ENCODE measurements at places on chromosomes 7 and 10.
A peak's percentile ranks its signal among the peaks of the same experiment; 100 is the strongest.

DNA sequence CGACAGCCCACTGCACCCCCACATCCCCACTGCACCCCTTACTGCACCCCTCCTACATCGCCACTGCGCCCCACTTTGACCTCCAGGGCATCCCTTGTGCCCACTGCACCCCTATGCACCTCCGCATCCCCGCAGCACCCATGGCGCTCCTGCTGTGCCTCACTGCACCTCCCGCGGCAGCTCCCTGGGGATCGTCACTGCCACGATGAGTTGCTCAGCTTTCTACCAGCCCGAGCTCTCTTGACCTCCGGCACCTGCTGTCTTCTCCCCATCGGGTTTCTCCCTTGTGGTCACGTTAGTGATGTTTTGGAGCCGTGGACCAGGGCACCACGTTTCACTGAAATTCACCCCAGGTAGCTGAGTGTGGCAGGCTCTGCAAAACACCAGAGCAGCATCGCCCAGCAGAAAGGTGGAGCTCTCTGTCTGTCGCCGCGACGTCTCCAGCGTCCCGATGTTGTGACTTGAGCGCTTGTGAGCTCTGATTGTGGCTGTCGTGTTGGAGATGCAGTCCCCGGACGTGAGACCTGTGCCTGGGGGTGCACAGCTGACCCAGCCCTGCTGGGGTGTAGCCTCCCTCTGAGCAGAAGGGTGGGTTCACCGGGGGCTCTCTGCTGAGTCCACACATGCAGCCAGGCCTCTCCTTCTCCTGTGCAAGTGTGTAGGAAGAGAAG lies 147.7 kb downstream of the DNAJB6 start:
- DNase-seq: no peak

DNA sequence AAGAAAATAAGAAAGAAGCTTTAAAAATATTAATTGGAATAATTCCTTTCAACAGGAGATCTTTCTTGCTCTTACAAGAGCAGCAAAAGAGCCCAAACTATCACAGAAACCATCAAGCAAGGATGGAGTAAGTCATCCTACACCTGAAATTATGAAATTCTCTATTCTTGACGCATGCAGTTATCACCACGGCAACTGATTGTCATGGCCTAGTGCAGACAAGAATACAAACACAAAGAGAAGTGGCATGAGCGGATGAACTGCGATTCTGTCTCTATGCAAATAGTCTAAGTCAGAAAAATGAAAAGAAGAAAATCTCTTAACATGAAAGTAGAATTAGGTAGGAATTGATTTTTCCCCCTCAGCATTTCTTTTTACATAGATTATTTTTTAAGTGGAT lies 54.8 kb upstream of the SLC35B4 start:
- no peak for DNase-seq

- peak; percentile 69 for DNase-seq
These were observed 182.2 kb downstream of the PHF14 start for GRCh38 chr7:11155883-11156282.

- no peak for DNase-seq
These were observed 8.8 kb upstream of the SFTPA1 start for GRCh38 chr10:79601939-79602338.

DNA sequence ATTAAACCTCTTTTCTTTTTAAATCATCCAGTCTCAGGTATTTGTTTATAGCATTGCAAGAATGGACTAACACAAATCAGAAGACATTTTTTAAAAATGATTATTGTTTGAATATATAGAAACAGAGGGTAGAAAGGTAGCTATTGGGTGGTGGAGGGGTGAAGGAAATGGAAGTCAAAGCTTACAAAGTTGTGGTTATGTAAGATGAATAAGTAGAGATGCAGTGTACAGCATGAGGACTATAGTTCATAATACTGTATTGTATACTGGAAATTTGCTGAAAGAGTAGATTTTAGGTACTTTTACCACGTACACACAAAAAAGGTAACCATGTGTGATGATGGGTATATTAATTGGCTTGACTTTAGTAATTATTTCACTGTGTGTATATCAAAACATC lies 144.0 kb upstream of the FAM3C start:
- no peak for DNase-seq

DNA sequence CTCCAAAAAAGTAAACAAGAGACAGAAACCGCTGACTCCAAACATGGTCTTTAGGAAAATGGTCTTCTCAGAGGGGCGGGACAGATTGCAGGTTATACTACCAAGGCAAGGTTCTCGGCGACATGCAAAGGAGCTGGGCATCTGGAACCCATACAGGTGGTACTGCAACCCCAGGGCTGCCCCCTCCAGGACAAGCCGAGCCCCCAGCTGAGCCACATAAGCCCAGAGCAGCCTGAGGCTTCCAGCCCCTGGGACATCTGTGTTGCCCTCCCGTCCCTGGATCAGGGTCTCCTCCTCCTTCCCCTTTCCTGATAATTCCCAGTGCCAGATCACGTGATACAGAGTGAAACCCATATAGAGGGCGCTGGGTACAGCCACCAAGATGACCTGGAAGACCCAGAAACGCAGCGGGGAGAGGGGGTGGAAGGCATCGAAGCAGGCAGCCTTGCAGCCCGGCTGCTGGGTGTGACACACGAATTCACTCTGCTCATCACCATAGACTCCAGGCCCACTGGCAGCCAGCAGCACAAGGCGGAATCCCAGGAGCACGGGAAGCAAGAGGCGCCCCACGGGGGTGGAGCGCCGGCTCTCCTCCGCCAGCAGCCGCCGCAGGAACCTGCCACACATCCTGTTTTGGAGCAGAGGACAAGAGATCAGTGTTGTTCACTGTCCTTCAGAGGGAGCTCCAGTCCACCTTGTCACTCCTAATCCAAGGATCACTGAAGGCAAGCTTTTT lies at the start of gene GJC3:
TSS of gene GJC3 (minus strand) at position 627 of the 736 bp plus-strand sequence. CDS start at position 627, 0 bp downstream.
- peak; percentile 23 for DNase-seq

DNA sequence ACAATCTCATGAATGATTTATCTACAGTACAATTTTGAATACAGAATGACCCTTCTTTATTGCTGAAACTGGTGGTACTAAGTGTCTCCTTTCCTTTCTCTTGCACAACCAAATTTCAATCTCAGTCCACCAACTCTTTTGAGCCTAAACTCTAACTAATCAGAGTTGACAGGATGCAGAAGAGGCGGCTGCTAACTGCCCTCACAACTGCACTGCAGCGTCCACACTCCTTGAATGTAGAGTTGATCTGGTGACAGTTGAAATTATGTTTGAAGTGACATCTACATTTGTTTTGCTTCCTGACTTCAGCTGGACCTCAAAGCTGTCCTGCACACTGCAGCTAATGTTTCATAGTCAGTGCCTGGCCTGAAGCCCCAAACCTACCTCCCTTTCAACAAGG lies 139.6 kb downstream of the ZMYND11 start:
- no peak for DNase-seq

- no peak for DNase-seq
These were observed 369.6 kb downstream of the AUTS2 start for GRCh38 chr7:69967689-69968450.

DNA sequence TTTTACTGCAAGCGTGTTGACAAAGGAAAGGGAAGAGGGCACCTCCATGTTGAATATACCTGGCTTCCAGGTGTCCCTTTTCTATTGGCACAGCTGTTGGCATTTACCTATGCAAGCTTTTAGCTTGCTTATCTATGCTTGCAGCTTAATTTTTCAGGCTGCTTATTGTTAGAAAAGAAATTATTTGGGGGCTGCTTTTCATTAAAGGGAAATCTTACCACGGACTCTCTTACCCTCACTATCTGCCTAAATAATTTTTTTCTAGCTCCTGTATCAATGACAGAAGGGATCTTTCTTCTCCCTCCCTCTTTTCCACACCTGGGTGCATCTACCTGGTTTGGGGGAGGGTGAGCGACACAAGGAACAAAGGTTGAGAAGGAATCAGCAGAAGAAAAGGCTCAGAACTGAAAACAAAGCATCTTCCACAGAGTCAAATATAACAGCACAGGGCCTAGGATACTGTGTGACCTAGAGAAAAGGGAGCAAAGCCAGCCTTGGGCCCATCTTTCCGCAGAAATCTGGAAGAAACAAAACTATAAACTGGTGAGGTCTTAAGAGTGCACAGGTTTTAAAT lies 15.2 kb upstream of the GJC3 start:
- DNase-seq: no peak

DNA sequence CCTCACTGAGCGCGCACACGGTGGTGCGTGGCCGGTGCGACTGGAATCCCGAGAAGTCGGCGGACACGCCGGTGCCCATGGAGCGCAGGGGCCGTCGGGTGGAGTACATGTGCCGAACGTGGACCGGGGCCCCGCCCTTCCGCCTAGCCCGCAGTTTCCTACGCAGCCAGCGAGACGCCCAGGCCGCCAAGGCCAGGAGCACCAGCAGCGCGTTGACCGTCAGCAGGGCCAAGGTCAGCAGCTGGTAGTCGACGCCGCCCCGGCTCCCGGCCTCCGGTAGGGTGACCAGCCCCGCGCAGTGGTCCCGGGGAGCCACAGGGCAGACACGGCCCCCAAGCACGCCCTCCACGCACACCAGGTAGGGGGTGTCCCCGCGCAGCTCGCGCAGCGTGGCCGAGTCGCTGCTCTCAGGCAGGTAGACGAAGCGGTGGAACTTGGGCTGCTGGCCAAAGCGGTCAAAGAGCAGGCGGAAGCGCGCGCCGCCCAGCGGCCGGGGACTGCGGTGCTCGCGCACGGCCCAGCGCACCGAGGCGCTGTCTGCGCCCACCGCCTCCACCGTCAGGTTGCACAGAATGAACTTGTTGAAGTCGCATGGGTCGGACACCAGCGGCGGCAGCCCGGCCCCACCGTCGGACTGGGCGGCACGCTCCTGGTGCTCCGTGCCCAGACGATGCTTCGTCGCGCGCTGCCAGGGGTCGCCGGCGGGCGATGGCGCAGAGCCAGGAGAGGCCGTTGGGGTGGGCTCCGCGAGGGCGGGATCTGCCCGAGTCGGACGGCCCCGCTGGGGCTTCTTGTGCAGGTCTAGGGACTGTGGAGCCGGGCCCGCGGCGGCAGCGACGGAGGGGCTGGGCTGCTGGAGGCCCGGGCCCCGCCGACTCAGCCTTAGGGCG lies 2.2 kb downstream of the TRIL start:
- DNase-seq: no peak

DNA sequence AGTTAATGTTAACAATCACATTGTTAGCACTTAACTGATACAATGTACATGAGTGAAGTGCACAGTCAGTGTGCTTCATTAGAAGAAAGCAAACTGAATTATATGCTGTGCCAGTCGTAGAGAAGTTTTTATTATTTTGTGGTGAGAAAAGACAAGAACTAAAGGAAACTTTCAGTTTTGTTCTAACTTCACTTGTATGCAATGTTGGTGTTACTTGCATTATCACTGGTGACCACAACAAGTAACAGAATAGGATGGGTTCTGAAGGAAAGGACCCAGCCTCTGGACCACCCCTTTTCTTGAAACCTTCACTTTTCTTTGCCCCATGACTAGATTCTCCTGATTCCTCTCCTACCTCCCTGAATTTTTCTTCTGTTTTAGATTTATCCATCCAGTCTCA lies 123.3 kb upstream of the GAD2 start:
- no peak for DNase-seq

DNA sequence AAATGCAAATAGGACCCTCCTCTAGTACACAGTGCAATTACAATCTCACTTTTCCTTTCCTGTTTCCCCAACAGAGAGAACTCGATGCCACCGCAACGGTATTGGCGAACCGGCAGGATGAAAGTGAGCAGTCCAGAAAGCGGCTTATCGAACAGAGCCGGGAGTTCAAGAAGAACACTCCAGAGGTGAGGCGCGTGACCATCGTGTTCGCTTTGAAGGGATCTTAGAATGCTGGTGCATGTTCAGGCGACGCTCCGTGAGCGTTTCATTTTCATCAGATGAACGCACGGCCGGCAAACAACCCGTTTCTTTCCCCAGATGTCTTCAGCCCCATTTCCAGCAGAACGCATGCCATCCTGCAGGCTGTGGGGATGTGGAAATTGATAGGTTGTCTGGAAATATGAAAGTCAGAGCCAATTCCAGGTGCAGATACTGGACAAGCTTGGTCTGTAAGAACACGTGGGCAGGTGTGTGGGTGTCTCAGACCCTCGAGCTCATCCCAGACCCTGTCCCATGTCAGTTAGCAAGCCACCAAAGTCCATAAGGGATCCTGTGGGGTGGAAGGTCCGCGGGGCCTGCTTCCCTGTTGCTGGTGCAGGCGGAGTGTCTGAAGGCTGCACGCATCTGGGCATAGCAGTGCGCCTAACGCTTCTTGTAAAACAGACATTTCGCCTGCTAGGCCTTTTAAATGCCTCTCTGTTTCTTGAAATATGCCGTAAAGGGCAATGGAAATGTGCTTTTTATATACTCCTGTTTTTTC lies 98.8 kb downstream of the CUX1 start:
- no peak for DNase-seq

GRCh38 chr7:11604505-11604904 lies 227.5 kb downstream of the THSD7A start:
- peak; percentile 10 for DNase-seq

GRCh38 chr10:58143944-58144343 lies 123.8 kb downstream of the IPMK start:
- DNase-seq: no peak

- DNase-seq: no peak
These were observed 2.6 kb downstream of the PRPF18 start for GRCh38 chr10:13589316-13589715.

DNA sequence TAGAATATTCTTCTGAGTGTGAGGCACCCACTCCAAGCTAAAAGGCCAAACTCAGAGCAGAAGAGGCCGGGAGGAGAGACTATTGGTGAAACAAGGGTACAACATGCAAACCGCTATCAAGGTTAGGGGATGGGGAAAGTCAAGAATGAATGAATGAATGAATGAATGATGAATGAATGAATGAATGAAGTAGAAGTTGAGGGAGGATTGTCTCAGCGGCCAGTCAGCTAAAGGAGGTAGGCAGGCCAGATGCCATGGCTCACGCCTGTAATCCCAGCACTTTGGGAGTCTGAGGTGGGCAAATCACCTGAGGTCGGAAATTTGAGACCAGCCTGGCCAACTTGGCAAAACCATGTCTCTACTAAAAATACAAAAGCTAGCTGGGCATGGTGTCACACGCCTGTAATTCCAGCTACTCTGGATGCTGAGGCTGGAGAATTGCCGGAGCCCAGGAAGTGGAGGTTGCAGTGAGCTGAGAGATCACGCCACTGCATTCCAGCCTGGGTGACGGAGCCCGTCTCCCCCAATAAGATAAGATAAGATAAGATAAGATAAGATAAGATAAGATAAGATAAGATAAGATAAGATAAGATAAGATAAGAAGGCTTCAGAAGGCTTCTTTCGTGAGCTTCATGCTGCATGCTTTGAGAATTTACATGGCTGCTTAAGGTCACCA lies 250.8 kb downstream of the CCDC3 start:
- DNase-seq: peak; percentile 47

GRCh38 chr10:132065491-132066105 lies at the start of gene JAKMIP3:
Gene JAKMIP3 (plus strand): TSS chr10:132065946. CDS start chr10:132104809, 38,863 bp downstream.
- DNase-seq: peak; percentile 88

GRCh38 chr10:124677293-124677699 lies 66.9 kb downstream of the FAM53B start:
- no peak for DNase-seq

All from astrocyte (in vitro differentiated cells and primary cell).